Subcutaneous preadipocyte (primary cell): ENCODE measurements at places on chromosomes 11 and 22. TPM values are rescaled to one million over a fixed set of nuclear protein-coding genes. Genes with fewer than 3 reads are reported as not detected.

KCNK4 gene
- not detected in 2 replicates for total RNA-seq

MRPL11 gene
- 38.9 and 43.7 TPM in 2 replicates for total RNA-seq

OR52N5 gene
- total RNA-seq = not detected in 2 replicates

IGSF22 gene
- under 0.01 TPM in 1 of 2 replicates, not detected in the other for total RNA-seq

ELF5 gene
- total RNA-seq = not detected in 2 replicates

GTSE1 gene
- total RNA-seq = 8.8 and 21.7 TPM in 2 replicates

HEPACAM gene
- not detected in 2 replicates for total RNA-seq

HEPN1 gene
- total RNA-seq = 0.20 TPM in 1 of 2 replicates, not detected in the other

UBQLNL gene
- total RNA-seq = not detected in 2 replicates

ANKK1 gene
- total RNA-seq = under 0.01 TPM in 1 of 2 replicates, not detected in the other

MMP12 gene
- total RNA-seq = 0.59 TPM in 1 of 2 replicates, not detected in the other

XKR3 gene
- total RNA-seq = under 0.01 TPM in 1 of 2 replicates, not detected in the other

KLHL35 gene
- total RNA-seq = 1.4 and 3.7 TPM in 2 replicates

PGR gene
- total RNA-seq = under 0.01 and 0.39 TPM in 2 replicates

BARX2 gene
- not detected in 2 replicates for total RNA-seq

FAM83F gene
- not detected in 2 replicates for total RNA-seq

NAALAD2 gene
- 0.73 and 0.98 TPM in 2 replicates for total RNA-seq

RASGRP2 gene
- total RNA-seq = 0.20 and 0.37 TPM in 2 replicates

NUP98 gene
- 118 and 191 TPM in 2 replicates for total RNA-seq

AIFM3 gene
- total RNA-seq = 0.20 and 0.73 TPM in 2 replicates

GAL gene
- total RNA-seq = 0.39 and 1.5 TPM in 2 replicates

GATD1 gene
- total RNA-seq = 45.0 and 48.1 TPM in 2 replicates

POU2AF2 gene
- not detected in 2 replicates for total RNA-seq

TRIM34 gene
- total RNA-seq = 4.7 and 5.9 TPM in 2 replicates

LMNTD2 gene
- total RNA-seq = under 0.01 and 0.20 TPM in 2 replicates

SMDT1 gene
- total RNA-seq = 2.9 and 4.1 TPM in 2 replicates

CCDC179 gene
- not detected in 2 replicates for total RNA-seq

USH1C gene
- not detected in 2 replicates for total RNA-seq

C11orf91 gene
- total RNA-seq = 0.20 TPM in 1 of 2 replicates, not detected in the other

CBX7 gene
- total RNA-seq = 2.6 and 3.7 TPM in 2 replicates

OR52I2 gene
- total RNA-seq = not detected in 2 replicates

XPNPEP3 gene
- total RNA-seq = 16.2 and 20.7 TPM in 2 replicates

HBE1 gene
- not detected in 2 replicates for total RNA-seq

TBX10 gene
- total RNA-seq = not detected in 2 replicates

APLNR gene
- not detected in 2 replicates for total RNA-seq

VPREB3 gene
- total RNA-seq = not detected in 2 replicates

PRG3 gene
- total RNA-seq = not detected in 2 replicates

TMEM151A gene
- under 0.01 and 0.20 TPM in 2 replicates for total RNA-seq

BRD1 gene
- 20.2 and 25.0 TPM in 2 replicates for total RNA-seq

SCT gene
- not detected in 2 replicates for total RNA-seq

GRM5 gene
- under 0.01 TPM in 2 replicates for total RNA-seq

C11orf87 gene
- total RNA-seq = not detected in 2 replicates

P2RY6 gene
- total RNA-seq = not detected in 2 replicates

OR8G1 gene
- total RNA-seq = not detected in 2 replicates

ELMOD1 gene
- under 0.01 and 0.20 TPM in 2 replicates for total RNA-seq

ART5 gene
- not detected in 2 replicates for total RNA-seq

IL18 gene
- not detected in 2 replicates for total RNA-seq

RAG1 gene
- total RNA-seq = 0.20 and 0.37 TPM in 2 replicates

BTBD18 gene
- total RNA-seq = not detected in 2 replicates

UCP2 gene
- total RNA-seq = 0.37 and 0.59 TPM in 2 replicates

AP2A2 gene
- total RNA-seq = 46.7 and 54.3 TPM in 2 replicates

NUDT8 gene
- 11.7 and 23.5 TPM in 2 replicates for total RNA-seq

OR51I1 gene
- total RNA-seq = not detected in 2 replicates

SCGB1A1 gene
- total RNA-seq = not detected in 2 replicates

DLG2 gene
- 0.98 and 1.5 TPM in 2 replicates for total RNA-seq
